ENCODE measurements at places on chromosomes 2 and 18.

- no peak for DNase-seq
Measured at GRCh38 chr18:64244571-64244970, 95.7 kb upstream of the LINC00305 start.

GRCh38 chr2:179596018-179596417 is 265.4 kb downstream of the ZNF385B start:
- DNase-seq: no peak

DNA sequence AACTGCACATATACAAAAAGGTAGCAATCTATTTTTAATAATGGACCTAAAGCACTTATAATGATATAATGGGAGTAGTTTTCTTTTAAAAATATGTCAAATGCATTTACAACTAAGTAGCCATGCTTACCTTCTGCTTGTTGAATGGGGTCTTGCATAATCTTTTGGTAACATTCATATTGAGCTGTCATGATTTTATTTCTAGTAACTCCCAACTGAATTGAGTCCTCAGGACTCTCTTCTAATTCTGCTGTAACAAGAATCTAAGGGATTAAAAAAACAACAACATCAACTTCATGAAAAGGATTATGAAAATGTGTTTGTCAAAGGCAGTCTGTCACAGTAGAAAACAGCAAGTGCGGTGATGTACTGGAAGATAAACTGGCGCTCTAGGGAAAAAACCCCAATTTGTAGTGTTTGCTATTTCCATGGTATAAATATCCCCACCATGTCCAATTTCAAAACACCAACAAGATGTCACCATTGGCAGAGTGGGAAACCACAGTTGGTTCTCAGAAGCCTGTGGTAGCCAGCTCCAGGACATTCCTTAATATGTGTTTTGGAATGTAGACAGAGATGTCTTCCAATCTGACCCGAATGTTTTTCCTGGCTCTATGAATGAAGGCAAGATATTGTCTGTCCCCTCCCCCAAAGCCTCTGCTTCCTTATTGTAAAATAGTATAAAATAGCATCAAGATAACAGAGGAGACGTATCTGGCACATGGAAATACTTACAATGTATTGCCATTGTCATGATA is 64.8 kb downstream of the CALCRL start:
- DNase-seq: no peak

GRCh38 chr2:6835467-6835866 is 30.2 kb downstream of the CMPK2 start:
- no peak for DNase-seq

DNA sequence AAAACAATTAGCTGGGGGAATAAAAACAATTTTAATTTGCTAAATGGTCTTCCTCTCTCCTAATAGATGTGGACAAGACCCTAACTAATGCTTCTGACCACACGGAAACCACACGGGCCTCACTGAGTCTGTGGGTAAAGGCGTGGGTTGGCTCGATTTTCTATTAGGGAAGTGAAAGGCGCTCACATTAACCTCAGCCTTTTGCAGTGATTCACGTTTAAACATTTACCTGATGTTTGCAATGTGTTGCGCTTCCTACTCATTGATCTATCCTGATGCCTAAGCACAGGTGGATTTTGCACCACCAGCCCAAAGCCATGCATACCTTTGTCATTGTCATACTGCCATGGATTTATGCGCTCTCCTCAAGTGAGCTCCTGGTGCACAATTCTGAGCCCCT is 35.6 kb upstream of the NRP2 start:
- DNase-seq: no peak

- DNase-seq: no peak
Measured at GRCh38 chr2:172090044-172090961, 5.0 kb downstream of the DLX1 start.

DNA sequence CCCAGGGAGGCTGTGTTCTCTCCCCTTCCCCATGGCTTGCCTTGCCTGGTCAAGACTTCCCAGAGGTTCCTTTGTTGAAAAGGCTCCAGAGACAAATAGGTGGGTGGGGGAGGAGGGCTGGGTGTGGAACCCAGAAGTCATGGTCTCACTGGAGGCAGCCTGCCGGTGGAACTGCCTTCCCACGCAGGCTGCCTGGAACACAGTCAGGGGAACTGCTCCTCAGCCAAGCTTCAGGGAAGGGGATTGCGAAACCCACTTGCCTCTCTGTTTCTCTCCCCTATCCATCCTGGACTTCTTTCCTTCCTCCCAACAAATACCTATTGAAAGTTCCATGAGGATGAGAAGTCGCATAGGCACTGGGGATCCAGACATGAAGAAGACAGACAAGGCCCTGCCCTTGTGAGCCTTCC is 31.6 kb downstream of the MARCO start:
- DNase-seq: no peak
